ENCODE measurements at places on chromosomes 6 and 20. TPM values are rescaled to one million over a fixed set of nuclear protein-coding genes. Genes with fewer than 3 reads are reported as not detected.
A peak's percentile ranks its signal among the peaks of the same experiment; 100 is the strongest.

PRDM13 gene
- not detected for total RNA-seq

CLVS2 gene
- 0.62 TPM for total RNA-seq

MDFI gene
- 53.9 TPM for total RNA-seq

AIF1 gene
- 0.59 TPM for total RNA-seq

CST5 gene
- total RNA-seq: 0.79 TPM

LZTS3 gene
- 17.2 TPM for total RNA-seq

CALHM4 gene
- total RNA-seq: not detected

RSPO4 gene
- 2.4 TPM for total RNA-seq

SPACA1 gene
- total RNA-seq: not detected

VWA7 gene
- total RNA-seq: 6.4 TPM

CRISP3 gene
- 120 TPM for total RNA-seq

NRSN1 gene
- 0.17 TPM for total RNA-seq

ZBP1 gene
- total RNA-seq: not detected

MANEA gene
- 15.5 TPM for total RNA-seq

DNA sequence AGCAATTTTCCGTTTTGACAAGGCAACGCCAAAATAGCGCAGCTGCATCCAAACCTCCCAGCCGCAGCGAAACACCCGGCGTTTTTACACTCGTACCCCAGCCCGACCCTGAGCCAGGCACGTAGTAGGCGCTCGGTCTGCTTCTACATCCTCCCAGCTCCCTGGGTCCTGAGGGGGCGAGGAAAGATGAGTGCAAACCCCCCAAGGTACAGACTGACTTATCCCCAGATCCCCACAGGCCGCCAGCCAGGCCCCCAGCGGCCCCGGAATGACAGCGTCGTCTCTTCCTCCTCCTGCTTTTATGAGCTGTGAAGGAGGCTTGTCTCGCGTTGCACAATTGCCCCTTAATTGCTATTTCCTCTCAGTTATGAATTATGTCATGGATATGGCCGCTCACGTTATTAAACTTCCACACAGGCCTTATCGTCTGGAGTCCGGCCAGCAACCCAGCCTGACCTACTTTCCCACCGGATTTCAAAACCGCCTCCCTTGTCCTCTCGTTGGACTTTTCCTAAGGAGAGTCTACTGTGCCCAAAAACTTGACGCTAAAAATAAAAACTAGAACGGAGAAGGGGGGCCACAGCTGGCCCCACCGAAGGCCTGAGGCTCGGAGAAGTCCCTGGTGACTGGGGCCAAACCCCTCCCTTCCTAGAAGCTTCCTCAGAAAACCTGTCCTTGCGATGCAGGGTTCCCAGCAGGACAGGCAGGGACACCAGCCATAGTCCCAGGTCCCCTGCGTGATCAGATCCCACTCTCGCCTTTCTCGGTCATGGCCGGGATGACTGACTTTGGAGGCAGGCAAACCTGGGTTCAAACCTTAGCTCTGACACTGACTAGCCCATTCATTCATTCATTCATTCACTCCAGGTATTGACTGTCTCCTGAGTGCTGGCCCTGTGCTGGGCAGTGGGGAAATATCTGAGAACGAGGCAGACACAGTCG, 130.9 kb upstream of the PTPN1 start:
- DNase-seq: no peak

- no peak for DNase-seq
These were observed 211.5 kb downstream of the TMEM200A start for GRCh38 chr6:130577178-130577919.

- no peak for DNase-seq
These were observed 212.0 kb upstream of the SGK1 start for GRCh38 chr6:134529921-134530320.

GRCh38 chr6:87718662-87719433, 16.8 kb upstream of the AKIRIN2 start:
- no peak for DNase-seq

GRCh38 chr6:40340196-40340595, 247.0 kb downstream of the LRFN2 start:
- no peak for DNase-seq

DNA sequence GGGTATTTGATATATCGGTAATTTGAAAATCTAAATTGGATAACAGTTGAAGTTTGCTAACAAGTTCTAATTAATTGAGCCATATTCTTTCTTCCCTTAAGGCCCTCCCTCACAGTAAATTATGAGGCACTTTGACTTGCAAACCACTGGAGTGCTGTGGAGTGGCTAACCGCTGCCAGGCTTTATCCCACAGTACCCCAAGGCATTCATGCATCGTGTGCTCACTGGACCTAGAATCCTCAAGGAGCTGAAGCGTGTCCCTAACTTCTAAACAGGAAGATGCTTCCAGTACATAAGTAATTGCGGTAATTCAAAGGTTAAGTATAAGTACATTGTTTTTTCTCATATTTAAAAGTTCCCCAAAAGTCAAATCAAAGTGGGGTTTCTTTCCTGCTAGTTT, 499.9 kb downstream of the TFAP2A start:
- no peak for DNase-seq

GRCh38 chr6:114001354-114001753, 30.4 kb upstream of the HDAC2 start:
- no peak for DNase-seq

DNA sequence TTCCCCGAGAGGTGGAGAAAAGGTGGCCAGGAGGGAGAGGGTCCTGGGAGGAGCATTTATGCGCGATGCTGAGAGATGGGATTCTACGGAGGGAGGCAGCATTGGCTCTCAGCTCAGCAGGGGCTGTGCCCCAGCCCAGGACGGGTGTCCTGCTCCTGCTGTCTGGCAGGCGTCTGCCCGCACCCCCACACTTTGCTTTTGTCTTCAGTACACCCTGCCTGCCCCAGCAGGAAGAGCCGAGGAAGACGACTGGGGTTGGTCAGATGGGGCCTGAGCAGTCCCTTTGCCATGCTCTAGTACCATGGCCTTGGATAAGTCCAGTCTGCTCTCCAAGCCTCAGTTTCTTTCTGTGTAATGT, 68.5 kb downstream of the TCP11 start:
- no peak for DNase-seq

- DNase-seq: no peak
These were observed 266.6 kb upstream of the BTBD3 start for GRCh38 chr20:11651138-11651537.

DNA sequence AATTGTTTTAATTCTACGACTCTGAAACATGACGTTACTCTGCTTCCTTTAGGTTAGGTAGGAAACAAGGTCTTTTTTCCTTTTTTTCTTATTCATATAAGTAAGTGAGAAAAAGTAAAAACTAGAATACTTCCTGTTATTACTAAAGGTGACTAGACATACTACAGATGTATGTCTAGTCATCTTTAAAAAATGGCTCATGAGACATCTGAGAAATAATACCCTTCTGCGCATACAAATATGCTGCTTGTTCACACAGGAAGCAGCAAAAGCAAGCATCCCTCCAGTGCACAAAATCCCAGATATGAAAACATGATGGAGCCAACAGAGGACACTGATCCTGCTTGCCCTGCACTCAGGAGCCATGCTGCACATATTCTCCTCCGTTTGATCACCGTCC, 699.1 kb downstream of the EPM2A start:
- DNase-seq: no peak

- DNase-seq: no peak
These were observed 155.2 kb downstream of the BTBD3 start for GRCh38 chr20:12072954-12073264.

DNA sequence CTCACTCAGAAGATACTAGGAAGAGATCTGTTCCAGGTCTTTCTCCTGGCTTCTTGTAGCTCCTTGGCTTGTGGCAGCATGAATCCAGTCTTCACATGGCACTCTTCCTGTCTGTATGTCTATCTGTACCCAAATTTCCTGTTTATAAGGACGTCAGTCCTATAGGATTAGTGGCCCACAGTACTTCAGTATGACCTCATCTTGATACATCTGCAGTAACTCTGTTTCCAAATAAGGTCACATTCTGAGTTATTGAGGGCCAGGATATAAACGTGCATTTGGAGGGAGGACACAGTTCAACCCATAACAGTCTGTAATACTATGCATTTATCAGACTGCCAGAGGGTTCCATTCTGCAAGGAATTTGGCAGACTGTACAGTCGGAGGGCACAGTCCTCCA, 57.6 kb upstream of the DYNLRB1 start:
- no peak for DNase-seq

DNA sequence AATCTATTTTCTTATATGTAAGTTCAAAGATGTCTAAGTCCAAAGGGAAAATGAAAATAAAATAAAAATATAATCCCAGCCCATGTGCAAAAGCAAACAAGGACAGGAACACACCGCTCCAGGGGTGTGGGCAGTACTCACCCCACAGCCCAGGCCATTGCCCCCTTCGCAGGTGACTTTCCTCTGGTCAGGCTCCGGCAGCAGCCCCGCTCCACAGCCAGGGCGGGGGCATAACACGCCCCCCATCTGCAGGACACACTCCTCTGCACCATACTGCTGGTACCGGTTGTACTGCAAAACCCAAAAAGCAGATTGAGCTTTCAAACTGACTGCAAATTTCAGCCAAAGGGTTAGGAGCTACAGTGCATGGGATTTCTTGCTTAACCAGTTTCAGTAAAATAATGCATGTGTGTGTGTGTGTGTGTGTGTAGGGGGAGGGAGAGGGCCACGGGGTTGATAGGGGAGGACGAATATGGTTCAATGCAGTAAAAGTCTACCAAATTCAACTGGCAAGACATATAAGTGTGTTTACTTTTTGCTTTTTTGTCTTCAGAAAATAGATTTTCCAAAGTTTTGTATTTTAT, 274.9 kb upstream of the AGPAT4 start:
- no peak for DNase-seq

GRCh38 chr6:162497389-162497788, 230.2 kb downstream of the PRKN start:
- no peak for DNase-seq

GRCh38 chr20:35600993-35601973, 14.3 kb upstream of the SPAG4 start:
- no peak for DNase-seq

DNA sequence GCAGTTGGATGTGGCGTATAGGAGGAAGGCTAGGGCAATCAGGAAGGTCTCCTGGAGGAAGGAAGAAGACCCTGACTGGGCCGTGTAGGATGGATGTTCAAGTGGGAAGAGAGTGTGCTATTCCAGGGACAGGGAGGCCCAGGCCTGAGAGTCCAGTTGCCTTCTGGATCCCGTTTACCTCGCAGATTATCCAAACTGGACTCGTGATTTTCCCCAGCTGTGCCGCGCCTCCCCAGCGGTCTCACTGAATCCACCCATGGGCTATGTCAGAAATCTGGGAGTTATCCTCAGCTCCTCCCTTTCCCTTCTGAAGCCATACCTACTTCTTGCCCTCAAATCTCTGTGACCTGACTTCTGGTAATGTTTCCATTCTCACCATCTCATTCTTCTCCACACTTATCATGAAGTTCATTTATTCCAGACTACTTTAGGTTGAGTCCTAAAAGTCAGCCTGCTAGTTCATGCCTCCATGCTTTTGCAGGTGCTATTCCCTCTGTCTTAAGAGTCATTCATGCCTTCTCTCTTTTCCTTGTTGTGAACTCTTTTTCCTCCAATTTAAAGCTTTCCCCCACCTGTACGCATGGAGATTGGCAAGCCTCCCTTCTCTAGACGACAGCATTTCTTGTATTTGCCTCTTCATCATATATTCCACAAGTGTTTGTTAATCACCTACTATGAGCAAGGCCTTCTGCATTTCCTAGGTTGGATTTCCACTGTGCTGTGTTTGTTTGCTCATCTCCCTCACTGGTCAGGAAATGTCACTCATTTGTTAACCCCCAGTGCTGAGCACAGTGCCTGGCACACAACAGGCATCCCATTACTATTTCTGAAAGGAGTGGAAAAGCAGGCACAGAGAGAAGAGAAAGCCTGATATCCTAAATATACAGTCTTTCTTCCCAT, 2.7 kb downstream of the SDCBP2 start:
- DNase-seq: peak; percentile 55

GRCh38 chr20:48826883-48827771, 672 bp downstream of the PREX1 start:
- no peak for DNase-seq

- no peak for DNase-seq
These were observed 203.5 kb downstream of the KCNQ5 start for GRCh38 chr6:72825315-72825911.

DNA sequence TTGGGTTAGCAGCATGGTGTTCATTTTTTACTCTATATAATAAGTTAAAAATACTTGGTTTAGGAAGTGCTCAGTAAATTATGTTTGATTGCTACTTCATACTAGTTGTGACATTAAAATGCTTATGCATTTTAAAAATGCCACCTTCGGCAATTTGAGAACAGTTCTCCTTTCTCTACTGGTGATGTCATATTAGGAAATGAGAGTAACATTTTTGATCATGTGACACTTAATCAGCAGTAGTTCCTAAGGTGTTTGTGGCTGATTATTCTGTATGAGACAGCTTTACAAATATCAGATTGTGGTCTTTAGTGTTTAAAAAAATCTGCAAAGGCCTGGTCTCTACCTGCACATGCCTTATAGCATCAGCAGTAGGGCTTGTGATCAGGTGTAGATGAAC, 4.4 kb downstream of the GZF1 start:
- no peak for DNase-seq

DNA sequence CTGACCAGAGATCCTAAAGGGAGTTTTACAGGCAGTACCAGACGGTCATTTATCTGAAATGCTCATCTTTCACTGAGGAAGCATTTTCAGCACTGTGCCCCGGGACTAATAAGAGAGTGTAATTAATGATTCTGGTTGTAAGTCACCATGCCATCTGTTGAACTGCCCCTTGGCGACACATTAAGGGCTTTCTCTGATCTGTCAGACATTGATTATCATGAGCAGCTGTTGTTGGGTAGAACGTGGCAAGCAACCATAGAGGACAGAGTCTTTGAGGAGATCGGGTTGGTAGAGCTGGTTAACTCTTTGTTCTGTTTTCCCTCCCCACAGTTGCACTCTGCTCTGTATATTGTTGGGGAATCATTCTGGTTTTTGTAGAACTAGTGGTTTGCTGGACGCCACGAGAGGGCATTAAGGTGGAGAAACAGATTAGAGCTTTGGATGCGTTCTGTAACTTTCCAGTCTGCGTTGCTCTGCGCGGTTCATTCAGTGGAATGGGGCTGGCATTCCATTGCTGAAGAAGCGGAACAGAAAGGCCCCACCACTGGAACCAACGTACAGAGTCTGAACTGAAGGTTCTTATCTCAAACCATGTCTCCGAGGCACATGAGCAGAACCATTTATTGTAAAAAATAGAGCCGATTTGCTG, 34.3 kb downstream of the RPRD1B start:
- DNase-seq: no peak

- DNase-seq: no peak
These were observed 109.3 kb downstream of the TRDN start for GRCh38 chr6:123527406-123527805.

All from type B pancreatic cell (in vitro differentiated cells).